CMK (cell line): ENCODE measurements at places on chromosomes 7 and 10.

DNA sequence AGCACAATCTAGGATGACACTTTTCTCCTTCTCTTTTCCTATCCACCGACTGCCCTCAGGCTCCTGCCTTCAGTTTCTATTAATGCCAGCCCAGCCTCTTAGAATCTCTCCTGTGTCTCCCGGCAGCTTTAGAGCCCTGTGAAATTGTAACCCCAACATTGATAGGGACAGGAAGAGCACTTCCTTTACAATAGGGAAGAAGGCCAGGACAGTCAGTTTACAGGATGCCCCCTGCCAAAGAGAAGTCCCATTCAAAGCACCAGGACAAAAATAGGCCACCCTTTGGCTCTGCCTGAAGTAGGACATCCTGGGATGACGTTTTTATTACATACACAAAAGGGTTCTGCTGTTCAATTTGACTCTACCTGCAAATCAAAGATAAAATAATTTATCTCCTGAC lies 64.7 kb upstream of the ANK3 start:
- DNase-seq, result no peak

DNA sequence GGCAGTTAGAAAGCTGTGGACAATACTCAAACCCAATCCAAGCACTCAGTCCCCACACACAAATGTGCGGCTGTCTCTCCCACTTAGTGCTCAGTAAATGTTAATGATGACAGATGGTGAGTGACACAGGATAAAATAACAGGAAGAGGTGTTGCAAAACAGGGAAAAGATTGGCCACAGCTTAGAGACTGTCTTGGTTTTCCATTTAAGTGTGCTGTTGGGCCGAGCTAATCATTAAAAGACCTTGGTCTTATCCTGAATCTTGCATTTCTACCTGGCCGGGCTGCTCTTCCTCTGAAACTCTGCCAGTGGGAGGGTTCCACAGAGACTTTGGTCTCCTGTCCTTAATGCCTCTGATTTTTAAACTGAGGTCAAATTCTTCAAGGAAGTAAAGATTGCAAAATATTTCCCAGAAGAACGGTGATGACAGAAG lies 113.1 kb upstream of the RNF32 start:
- DNase-seq, result no peak

DNA sequence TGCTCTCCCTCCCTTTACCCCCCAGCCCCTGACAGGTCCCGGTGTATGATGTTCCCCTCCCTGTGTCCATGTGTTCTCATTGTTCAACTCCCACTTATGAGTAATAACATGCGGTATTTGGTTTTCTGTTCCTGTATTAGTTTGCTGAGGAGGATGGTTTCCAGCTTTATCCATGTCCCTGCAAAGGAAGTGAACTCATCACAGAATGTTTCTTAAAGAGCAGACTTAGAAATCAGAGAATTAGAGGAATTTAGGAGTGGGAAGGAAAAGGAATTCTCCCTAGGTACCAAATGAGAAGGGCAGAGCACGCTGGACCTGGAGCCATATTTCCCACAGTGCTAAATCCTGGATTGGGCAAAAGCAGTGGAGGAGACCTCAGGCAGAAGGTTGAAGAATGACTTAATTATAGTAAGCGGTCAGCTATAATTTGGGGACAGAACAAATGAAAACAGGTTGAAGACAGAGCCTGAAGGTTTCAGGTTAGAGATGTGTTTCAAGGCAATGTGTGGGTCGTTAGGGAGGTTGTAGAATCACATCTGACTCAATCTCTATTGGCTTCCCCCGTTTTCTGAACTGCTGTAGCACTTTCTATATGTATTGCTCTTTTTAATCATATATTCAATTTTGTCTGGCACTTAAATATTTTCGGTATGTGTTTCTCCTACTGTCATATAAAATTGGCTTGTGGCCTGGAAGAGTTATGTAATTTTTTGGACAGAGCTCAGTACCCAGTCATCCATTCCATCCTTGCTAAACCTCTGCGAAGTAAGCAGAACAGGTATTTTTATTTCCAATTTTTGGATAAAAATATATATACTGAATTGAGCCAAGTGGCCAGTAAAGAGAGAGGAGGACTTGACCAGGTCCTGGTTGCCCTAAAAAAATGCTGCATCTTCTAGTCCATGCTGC lies 210.5 kb upstream of the KLF6 start:
- DNase-seq, result no peak

- DNase-seq, result no peak
Observed at GRCh38 chr7:37957221-37957970, 37.0 kb downstream of the EPDR1 start.
